ENCODE measurements at places on chromosomes 7 and 10. TPM values are rescaled to one million over a fixed set of nuclear protein-coding genes. Genes with fewer than 3 reads are reported as not detected.

- DNase-seq, result no peak
Observed at GRCh38 chr7:41984888-41985287, 252.1 kb downstream of the GLI3 start.

STAMBPL1 gene
- total RNA-seq, result 6.8 TPM

DNA sequence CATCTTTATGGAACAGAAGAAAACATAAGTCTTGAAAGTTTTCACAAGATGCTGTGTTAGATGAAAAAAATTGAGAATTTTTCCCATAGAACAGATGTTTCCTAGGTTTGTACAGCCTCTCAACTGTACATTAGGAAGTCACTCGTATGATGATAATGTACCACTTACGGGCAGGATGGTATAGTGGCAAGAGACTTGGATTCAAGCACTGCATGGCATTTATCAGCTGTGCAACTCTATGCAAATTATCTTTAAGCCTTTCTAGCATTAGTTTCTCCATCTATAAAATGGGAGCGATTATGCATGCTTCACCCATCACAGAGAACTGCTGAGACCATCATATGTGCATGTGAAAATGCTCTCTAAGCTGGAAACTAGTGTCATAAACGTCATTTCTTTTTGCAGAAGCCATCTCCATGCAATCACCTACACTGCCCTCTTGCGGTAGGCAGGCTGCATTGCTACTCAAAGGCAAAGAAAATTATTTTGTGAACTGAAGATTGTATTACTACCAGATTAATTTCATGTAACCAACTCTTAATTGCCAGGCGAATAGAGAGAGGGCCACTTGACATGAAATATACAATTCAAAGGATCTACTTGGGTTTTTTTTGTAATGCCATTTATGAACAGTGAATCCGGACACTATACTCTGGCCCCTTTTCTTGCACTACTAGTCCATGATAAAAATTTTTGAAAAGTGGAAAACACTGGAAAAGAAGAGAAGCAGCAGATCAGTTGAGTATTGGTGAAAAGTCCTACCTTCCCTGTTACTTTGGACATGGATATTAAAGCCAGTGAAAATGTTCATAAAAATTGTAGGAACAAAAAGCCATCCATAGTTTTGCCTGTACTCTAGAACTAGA, 102.3 kb downstream of the JAZF1 start:
- DNase-seq, result peak; percentile 34

GRCh38 chr7:79281426-79281825, 172.0 kb downstream of the MAGI2 start:
- DNase-seq, result no peak

DNA sequence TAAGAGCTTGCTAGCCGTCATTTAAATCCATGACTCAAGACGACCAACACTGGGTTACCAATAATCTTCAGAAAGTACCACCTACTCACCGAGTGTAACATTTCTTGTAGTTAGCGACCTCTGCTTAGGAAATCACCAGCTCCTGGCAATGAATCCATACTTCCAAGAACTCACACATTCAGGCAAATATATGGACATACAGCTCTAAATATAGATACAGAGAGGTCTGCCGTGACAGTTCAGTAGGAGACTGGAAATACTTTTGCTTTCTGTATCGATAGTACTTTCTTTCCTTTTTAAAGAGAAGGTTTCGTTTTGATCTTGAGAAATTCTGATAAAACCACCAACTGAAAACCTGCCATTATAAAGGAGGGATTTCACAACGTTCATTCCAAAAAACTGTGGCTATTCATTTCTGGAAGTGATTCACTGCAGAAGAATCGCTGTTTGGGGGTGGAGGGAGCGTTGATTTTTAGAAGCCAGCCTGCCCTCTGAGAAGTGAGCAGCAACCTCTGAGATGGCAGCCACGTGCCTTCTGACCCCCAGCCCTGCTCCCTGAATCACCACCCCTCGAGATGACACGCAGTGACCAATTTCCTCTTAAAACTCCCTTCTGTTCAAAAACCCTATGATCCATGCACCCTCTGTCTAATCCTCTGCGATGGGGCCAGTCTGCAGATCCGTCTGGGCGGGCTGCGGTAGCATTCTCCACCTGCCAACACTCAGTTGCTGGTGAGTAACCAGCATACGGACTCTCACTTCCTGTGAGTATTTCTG, 179.0 kb upstream of the KLF14 start:
- DNase-seq, result no peak

DNA sequence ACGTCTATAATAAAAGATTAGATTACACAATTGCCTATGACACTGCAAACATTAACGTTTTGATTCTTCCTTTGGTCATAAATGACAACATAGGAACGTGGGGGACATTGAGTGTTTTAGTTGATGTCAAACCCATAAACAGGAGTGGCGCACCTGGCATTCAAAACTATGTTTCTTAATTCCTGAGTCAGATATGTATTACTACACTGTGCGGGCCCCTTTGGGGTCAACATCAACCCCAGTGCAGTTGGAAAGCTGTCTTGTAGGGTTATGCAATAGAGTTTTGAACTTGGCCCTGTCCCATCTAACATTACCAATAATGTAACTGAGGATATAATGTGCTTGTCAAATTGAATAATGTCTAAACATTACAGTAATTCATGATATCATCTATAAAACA, 156.5 kb downstream of the CSTF2T start:
- no peak for DNase-seq

GRCh38 chr7:122305475-122306319, 1.1 kb upstream of the FEZF1 start:
- no peak for DNase-seq

AOAH gene
- total RNA-seq, result 17.0 TPM

DNA sequence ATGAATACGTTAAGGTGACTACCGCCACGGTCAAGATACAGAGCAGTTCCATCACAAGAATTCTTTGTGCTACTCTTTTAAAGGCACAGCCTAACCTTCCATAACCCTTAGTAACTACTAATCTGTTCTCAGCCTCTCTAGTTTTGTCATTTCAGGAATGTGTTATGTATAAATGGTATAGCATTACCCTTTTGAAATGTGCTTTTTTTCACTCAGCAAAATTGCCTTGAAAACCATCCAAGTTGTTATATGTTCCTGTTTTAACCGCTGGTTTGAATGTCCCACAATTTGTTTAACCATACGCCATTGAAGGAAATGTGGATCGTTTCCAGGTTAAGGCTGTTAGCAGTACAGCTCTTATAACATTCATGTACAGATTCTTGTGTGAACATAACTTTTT, 32.0 kb downstream of the WAC start:
- no peak for DNase-seq

DNA sequence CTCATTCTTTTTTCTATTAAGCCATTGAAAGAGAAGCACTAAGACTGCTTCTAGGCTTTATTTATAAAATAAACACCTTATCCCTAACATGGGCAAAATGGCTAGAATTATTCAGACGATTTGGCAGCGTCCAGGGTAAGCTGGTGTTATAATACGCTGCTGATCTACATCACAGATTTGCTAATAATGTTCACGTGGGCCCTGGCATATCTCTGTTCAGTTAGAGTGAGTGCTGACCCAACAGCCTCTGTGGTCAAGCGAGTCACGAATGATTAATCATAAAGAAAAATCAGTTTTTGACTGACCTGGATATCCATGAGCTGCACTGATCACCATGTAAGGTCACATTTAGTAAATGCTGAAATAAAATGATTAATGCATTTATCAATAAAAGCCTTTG, 28.4 kb upstream of the CBLL1 start:
- DNase-seq, result no peak

STEAP2 gene
- total RNA-seq, result 29.9 TPM

TACC2 gene
- total RNA-seq, result 92.5 TPM

Measured in mucosa of gallbladder (tissue), 1 donor.